Muscle of leg (tissue), 16 donors: ENCODE measurements at places on chromosomes 2 and 18.

- DNase-seq = no peak
These were observed 24.0 kb downstream of the PKDCC start for GRCh38 chr2:42071791-42072190.

DNA sequence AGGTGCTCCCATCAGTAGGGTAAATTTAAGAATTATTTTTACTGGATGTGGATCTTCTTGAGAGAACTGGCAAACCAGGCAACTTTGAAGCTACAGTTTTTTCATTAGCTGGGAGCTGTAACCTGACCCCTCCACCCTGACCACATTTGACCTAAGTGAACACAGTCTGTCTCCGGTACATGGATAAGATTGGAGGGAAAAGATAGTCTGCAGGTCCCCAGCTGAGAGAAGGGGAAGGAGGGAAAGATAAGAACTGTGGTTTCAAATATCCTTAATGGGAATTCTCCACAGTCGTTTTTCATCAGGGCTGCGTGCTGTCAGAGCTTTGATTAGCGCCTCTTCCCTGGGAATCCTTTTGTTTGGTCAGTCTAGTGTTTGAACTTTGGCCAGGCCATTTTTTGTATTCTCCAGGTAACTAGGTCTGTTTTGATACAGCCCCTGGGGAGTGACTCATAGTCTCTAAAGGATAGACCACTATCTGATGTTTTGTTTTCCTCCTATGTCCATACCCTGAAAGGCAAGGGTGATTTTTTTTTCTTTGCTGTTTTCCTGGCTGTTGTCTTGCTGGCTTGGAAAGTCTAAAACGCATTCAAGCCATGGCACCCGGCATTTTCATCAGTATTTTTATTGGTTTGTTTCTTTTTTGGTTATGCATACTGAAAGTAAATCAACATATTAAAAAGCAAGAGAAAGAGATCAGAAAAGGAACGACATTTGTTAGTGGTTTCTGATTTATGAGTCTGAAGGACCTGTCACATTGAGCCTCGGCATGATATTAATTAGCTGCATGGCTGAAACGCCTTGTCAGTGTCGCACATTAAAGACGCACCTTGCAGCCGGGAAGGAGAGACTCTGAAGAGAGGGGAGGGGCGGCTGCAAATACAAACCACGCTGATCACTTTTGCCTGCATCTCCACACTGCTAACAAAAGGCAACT is 183.4 kb upstream of the FN1 start:
- DNase-seq = peak; percentile 36

DNA sequence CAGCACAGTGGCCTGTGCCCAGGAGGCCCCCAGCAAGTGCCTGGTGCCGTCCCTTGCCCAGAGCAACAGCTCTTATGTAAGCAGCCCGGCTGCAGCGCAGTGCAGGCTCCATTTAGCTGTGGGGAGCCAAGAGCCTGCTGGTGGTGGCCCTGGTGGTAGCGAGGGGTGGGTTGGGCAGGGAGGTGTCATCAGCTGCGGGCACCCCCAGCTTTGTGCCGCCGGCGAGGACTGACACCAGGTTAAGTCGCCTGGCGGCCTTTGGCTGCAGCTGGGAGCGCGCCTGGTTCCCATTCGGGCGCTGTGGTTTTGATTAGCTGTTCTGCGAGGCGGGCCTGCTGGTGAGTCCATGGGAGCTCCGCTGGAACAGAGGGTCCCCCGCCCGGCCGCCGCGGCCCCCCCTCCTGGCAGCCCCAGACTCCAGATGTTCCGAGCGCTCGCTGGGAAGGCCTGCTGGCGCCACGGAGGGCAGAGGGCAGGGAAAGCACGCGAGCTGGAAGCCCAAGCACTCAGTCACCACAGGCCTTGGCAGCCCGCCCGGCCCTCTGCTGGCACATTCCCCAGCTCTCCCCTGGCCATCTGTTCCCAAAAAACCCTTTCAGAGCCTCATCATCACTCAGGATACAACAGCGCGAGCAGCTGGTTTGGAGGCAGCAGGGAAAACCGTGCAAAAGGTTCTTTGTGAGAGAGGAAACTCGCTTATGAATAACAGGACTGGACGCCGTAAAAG is 18.4 kb downstream of the ATOH8 start:
- peak; percentile 100 for DNase-seq

GRCh38 chr2:118056801-118057200 is 31.5 kb upstream of the INSIG2 start:
- DNase-seq = no peak

DNA sequence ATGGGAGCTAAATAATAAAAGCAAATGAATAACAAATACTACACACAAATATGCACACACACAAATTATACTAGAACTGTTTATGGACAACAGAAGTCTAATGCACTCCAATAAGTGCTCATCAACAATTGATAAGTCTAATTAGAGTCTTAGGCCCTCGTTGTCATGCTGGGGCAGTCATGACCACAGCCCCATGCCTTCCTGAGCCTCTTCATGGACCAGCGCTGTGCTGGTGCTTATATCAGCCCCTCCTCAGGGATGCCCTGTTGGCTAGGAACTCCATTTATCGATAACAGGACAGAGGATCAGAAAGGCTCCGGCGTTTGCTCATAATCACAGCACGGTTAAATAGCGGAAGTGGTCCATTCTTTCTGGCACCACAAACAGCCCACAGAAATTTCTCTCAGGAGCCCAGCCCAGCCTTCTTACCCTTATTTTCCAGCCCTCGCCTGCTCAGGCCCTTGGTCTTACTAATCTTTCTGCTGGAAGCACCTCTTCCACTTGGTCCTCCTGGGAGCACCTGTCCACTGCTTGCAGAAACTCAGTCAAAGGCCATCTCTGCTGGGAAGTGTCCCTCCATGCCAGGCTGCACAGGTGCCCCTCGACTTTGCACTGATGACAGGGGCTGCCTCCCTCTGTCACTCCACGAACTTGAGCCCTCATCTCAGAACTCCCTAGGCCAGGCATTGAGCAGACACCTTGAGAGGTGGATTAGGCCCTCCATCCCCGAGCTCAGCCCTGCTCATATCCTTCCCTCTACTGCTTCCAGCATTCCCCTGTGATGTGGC is 500.2 kb upstream of the HS6ST1 start:
- DNase-seq = no peak

GRCh38 chr2:211503198-211503597 is 946.8 kb downstream of the CPS1 start:
- no peak for DNase-seq

GRCh38 chr2:42961385-42961811 is 169.0 kb upstream of the HAAO start:
- peak; percentile 96 for DNase-seq

DNA sequence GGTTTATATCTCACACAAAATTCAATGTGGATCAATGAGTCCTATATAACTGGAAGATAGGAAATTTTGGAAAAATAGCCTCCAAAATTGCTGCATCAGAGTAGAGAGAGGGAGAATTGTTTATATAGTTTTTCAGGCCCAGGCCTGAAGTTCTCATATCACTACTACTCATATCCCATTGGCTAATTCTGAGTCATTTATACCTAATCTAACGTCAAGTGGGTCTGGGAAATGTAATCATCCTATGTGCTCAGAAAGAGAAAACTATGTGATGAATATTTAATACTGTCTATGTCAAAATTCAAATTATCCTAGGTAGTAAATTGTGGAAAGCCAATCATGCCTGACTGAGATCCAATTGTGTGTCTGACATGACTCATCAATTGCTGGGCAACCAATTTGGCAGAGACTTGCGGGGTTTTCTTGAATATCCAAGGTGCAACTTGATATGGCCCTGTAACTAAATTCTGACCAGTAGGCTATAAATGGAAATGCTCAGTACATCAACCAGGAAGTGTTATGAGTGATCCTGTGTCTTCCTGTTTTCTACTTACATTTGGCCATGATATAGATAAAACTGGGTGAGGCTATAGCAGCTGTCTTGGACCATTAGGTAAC is 744.4 kb downstream of the KCNJ3 start:
- no peak for DNase-seq

DNA sequence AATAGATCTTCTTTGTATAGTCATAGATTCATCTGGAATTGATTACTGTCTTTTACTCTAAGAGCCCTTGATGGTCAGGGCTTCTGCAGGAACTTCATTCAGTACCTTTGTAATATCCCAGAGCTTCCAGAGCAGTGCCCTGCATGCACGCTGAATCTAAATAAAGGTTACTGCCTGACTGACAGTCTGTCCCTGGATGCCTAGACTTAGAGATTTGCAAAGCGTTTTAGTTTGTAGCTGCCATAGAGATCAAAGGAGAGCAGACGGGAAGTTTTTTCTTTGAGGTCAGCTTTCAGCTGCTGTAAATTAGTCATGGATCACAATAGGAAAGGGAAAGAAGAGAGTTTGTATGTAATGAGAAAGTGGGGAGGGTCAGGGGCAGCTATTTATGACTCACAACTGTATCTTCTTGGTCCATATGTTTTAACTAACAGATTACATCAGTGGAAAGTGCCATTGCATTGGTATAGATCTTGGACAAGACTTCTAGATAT is 45.2 kb upstream of the NYAP2 start:
- DNase-seq = peak; percentile 45

GRCh38 chr18:46211816-46212215 is 107.6 kb downstream of the HAUS1 start:
- no peak for DNase-seq

GRCh38 chr18:37265382-37265781 is 300.2 kb downstream of the CELF4 start:
- DNase-seq = no peak
